ENCODE measurements at places on chromosomes 16 and 17.

GRCh38 chr17:16969931-16970906 lies 1.7 kb downstream of the TNFRSF13B start:
- DNase-seq, result no peak

DNA sequence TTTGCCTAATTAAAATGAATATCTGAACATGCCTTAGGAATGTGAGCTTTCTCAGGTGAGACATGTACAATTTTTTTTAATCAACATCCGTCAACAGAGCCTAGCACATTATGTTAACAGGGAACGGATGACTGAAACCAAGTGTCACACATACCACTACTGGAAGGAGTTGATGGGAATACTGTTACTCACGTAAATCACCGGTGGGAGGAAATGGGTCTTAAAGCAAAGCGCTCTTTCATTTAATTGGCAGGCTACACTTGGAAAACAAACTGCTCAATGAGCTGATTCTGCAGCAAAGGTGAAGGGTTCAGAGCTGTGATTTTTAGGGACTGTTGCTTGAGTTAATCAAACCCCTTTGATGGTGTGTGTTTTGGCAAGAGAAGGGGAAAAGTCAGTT lies 4.8 kb downstream of the CPPED1 start:
- no peak for DNase-seq

GRCh38 chr16:70600730-70601129 lies 45.6 kb upstream of the IL34 start:
- DNase-seq, result no peak

DNA sequence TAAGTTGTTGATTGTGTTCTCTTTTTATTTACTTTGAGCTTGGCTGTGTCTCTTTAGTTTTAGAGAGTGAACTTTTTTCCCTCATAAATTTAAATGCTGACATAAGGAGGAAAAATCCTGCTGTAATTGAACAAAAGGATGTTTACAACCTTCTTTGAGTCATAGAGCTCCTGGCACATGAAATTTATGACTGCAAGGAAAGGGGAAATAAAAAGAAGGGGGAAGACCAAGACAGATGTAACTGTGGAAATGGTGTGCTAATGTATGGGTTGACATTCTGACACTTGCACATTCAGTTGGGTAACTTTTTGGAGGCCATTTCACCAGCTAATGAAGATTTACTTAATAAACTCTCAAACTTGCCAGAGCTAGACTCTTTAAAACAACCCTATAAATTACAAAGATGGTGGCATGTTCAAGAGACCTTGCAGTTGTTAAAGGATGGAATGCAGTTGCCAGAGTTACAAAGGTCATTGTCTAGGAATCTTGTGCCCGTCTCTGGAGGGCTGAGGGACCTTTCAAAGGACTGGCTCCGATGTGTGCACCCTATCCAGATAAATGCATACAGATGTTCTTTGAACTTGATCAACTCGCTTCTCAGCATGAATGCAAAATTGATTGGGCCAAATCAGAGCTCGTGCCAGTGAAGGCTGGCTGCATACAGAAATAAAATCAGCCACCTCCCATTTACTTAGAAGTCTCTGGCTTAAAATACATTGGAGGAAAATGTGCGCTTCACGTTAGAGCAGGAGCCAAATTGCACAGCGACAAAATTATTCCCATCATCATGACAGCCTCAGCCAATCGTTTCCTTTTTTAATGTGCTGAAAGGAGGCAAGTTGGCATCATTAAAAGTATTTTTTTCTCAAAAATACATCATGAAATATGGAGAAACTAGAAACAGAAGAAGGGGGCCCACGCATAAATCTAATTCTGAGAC lies 289.0 kb upstream of the XYLT1 start:
- no peak for DNase-seq

DNA sequence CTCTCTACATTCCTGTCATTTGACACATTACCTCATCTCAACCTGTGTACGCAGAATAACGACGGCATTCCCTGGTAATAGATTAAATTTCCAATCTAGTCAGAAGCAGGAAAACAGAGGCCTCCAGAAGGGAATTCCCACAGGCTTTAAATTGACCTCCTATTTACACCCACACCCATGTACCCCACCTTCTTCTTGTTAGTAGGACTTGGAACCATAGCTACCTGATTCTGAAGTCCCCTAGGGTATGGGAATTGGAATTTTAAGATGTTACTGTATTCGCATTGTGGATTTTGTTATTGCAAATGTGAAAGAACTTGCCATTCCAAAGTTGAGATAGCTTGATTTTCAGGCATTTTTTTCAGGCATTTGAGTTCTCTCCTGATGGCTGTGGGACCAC lies 377.5 kb upstream of the DYNLRB2 start:
- DNase-seq, result no peak

DNA sequence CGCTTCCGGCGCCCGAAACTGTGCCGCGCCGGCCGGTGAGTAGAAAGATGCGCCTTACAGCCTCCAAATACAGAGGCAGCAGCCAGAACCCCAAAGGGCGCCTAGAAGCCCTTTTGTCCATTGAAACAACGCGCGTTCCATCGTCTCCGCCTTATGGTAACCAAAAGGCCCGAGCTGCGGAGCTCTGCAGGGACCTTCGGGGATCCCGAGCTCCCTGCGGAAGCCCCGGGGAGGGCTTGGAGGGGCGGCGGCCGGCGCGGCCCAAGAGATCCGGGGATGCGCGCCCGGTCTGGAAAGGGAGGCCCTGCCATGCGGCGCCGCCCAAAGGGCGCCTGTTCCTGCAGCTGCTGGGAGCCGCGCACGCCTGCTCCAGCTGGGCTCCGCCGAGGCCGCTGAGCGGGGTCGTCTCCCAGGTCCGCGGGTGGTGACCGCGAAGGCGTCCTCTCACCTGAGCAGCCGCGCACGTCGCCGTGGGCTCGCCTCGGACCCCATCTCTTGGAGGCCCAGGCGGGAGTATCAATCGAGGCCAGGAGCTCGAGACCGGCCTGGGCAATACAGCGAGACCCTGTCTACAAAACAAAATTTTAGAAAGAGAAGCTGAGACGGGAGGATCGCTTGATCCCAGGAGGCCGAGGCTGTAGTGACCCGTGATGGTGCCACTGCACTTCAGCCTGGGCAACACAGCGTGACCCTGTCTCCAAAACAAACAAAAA lies 742 bp upstream of the FBXO31 start:
- no peak for DNase-seq

GRCh38 chr16:85314512-85314971 lies 202.3 kb upstream of the CIBAR2 start:
- DNase-seq, result no peak

GRCh38 chr16:30896261-30896888 lies at the start of gene CTF1:
CTF1 (plus strand) TSS chr16:30896614; CDS start chr16:30896644, 30 bp downstream.
- DNase-seq, result no peak

- no peak for DNase-seq
Measured at GRCh38 chr17:7355053-7355452, at the start of gene TMEM95. TMEM95 (plus strand) TSS chr17:7355156; CDS start chr17:7355205, 49 bp downstream.

DNA sequence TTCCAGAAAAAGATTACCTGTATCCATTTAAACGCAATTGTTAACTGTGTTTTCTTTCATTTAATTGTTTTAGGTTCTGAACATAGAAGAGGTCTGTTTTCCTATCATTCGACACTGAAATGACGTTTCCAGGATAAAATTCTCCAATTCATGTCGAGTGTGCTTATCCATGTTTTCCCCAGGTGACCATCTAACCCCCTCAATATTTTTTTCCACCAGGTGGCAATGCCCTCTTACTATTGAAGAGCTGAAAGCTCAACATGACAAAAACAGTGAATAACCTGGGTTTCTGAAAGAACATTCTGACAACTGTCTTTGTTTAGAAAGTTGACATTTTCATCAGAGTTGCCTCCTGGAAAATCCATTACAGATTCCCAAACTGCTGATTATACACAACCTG lies 948.7 kb downstream of the KCNJ2 start:
- no peak for DNase-seq

DNA sequence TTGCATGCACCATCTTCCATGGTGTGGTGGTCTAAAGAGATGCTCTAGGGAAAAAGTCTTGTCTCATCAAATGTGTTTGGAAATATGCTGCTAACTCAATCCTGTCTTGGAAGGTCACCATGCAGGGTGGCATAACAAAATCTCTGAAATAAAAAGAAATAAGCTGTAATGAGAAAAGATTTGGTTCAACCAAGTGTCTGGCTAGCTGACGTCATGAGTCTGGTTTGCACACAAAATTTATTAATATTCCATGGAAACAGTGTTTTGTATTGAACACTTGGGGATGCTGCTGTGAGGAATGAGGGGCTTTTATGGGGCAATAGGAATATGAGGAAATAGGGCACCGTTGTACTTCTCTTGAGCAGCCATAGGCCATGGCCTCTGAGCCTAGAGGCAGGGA lies 575.7 kb upstream of the CDH5 start:
- DNase-seq, result no peak

- no peak for DNase-seq
Measured at GRCh38 chr17:80385046-80385445, 29.9 kb upstream of the ENDOV start.

GRCh38 chr17:69723741-69724140 lies 309.2 kb downstream of the MAP2K6 start:
- no peak for DNase-seq

DNA sequence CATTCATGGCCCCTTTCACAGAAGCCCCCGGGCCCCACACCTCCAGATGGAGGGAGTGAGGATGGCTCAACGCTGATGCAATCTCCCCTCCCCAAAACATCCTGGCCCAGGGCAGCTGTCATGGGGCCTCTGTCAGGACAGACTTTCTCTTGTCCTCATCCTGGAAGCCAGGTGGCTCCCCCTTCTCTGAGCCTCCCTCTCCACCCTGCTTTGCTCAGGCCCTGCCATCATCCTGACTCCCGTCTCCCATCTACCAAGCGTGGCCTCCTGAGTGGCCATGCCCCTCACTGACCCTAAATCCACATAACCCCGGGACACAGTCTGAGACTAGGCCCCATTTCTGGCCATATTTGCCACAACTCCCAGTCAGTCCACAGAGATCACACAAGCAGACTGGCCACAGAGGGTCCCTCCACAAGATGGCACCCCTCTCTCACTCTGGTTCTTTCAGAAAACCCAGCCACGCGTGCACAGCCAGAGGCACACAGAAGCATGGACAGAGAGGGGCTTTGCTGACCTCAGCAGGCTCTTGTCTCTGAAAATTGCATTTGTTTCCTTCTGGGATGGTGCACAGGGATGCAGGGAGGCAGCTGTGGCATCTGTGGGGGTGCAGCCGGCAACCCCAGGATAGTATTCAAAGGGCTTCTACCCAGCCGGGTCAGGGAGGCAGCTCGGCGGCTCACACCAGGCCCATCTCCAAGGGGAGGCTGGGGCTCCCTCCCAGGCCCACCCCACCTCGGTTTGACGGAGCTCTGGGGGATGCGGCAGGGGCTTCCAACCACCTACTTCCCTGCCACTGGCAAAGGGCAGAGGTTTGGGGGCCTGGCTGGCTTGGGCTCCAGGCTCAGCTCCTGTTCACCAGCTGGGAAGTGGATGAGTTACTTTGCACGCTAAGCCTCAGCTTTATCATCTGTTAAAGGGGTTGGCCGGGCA lies 16.9 kb downstream of the DOC2B start:
- no peak for DNase-seq

DNA sequence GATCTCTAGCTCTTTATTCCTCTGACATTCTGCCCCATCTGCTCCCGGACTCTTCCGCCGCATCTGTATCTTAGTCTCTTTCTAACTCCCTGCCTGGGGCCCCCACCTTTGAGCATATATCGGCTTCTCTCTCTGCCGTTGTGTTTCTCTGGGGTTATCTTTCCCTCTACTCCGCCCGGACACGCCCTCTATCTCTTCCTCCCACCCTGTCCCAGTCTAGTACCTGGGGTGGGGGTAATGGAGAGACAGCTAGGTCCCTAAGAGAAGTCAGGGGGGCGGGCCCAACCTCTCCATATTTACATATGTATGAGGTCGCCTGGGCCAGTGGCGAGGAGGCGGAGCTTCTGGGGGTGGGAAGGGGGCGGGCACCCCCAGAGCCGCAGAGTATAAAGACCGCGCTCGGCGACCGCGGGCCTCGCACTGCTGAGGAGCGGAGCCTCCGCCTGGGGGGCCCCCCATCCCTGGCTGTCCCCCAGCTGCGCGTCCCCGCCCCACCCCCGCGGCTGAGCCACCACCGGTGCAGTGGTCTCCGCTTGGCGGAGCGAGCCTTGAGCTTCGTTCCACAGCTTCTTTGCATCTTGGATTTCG lies at the start of gene ATP1B2:
TSS of gene ATP1B2 (plus strand) at position 418 of the 588 bp plus-strand sequence. CDS start 593 bp downstream, outside the sequence.
- no peak for DNase-seq

DNA sequence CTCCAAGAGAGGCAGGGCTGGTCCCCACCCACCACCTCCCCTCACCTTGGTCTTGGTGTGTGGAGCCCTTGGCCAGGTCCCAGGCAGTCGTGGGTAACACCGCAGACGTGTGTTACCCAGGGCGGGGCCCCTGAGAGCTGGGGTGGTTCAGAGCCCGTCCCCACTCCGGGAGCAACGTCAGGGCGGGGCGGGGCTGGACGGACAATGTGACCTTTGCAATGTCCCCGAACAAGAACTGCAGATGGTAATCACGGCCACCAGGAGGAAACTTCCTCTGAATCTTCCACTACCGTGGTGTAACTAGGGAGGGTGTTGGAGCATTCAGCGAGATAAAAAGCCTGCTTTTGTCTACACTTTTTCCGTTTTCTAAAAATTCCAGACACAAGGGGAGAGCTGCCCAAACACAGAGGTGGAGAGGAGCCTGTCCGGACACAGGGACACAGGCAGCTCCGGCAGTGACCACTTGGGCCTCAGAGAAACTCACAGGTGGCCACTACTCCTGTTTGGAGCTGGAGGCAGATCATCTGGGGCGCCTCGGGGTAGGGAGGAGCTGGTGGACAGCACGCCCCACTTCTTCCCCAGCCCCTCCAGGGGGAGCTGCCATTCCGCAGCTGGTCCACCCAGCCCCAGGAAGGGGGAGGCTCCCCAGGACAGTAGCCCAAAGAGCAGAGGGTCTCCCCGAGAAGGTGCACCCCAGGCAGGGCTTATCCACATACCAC lies 14.2 kb upstream of the SLC38A10 start:
- no peak for DNase-seq
